ENCODE measurements at places on chromosomes 12 and 14.

DNA sequence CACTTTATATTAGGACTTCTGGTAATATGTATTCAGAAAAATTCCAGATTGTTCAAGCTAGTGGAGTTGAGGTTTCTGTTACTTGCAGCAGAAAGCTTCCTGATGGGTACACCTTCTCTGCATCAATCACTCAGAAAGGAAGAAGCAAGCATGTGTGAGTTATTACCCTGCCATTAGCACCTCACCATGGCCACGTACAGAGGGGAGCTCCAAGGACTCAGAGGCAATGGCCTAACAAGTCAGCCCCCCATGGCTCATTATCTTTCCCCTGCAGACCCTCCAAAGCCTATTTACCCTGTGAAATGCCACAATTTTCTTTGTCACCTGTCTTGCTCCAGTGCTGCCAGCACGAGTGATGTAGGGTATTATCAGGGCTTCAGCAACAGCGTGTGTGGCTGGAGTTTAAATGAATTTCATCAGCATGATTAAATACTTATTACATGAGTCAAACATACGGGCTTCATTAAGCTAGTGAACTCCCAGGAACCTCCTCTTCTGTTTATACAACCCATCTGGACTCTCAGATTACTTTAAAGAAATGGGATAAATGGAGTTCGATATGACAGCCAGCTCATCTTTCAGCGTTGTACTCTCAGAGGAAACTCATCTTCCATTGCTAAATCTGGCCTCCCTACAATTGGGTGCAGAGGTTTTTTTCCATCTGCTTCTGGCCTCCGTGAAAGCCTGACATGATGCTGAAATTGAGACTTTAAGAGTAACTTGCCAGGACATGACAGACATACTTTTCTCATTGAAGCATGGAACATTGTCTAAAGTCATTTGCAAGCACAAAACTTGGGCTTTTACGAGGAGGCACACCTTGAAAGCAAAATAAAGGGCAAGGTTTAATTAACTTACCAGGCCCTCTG is 135.9 kb downstream of the TMEM30B start:
- no peak for DNase-seq

DNA sequence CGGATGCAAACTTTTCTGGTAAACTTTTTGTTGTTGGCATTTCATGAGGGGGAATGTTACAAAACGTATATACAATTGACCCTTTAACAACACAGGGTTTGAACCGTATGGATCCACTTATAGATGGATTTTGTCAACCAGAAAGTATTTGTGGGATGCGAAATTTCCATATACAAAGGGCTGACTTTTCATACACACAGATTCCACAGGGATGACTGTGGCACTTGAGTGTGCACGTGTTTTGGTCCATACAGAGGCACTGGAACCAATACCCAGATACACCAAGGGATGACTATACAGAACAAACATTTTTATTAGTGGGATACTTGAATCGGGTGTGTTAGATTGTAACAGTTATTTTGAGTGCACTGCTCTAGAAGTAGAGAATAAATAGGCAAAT is 29.8 kb upstream of the CCT2 start:
- no peak for DNase-seq

DNA sequence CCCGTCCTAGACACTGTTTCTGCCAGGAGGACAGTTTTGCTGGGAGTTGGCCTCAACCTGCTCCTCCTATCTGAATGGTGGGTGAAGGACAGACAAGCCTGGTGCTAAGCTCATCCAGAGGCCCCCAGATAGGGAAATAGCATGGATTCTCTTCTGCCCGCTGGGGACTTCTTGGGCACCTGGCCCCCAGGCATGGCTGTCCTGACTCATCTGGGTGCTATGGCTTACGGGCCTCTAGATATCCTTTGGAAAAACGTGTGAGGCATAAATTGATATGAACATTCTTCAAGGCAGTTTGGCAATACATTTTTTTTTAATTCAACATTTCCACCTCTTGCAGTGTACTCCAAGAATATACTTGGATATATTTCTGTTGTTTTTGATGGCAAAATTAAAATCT is 8.6 kb downstream of the TECPR2 start:
- no peak for DNase-seq

GRCh38 chr12:23113781-23114180 is 488.8 kb downstream of the ETNK1 start:
- DNase-seq: no peak

DNA sequence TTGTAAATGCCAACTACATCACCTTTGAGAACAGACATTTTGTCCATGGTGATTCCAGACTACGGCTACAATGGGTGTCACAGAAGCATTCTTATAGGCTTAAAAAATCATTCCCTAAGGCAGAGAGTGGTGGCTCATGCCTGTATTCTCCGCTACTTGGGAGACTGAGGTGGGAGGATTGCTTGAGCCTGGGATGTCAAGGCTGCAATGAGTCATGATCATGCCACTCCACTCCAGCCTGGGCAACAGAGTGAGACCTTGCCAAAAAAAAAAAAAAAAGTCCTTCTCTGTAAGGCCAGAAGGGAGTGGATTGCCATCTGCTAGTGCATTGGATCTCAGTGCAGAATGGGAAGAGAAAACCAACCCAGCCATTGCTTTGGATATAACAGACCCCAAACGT is 522.5 kb downstream of the VRK1 start:
- DNase-seq: no peak

- DNase-seq: peak; percentile 81
Observed at GRCh38 chr14:37594971-37595808, at the start of the genes FOXA1 and TTC6. FOXA1 (minus strand) TSS chr14:37595249; CDS start chr14:37594972, 277 bp downstream. TTC6 (plus strand) TSS chr14:37595629; CDS start chr14:37622065, 26,436 bp downstream.

GRCh38 chr12:65881348-65881961 is 57.2 kb downstream of the HMGA2 start:
- DNase-seq: peak; percentile 84

DNA sequence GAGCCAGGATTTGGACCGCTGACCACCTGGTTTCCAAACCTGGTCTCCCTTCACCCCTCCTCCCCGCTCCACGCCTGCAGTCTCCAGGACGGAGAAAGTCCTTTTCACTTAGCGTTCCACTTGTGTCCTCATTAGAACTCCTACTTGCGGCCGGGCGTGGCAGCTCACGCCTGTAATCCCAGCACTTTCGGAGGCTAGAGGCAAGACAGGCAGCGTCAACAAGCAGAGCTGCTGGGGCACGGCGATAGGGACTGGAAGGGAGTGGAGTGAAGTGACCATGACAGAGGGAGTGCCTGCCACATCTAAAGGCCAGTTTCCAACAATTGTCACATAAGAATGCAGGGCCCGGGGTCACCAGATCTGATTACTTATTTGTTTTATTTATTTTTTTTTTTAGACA is 132.5 kb upstream of the NCOR2 start:
- DNase-seq: no peak

DNA sequence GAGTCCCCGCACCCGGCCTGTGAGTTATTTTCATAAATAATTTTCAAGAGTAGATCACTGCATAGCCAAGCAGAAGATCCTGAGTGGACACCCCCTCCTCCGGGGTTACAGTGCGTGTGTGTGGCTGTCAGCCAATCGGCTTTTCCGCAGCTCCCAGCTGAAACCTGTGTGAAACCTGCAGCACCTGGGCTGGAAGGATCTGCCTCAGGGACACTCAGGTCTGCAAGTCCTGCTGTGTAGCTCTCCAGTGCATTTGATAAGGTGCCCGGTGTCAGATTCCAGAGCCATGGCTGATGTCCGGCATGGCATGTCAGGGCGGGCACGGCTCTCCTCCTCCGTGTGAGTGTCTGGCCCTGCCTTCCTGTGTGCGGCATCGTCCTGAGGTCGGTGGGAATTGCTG is 124.8 kb downstream of the GLT1D1 start:
- no peak for DNase-seq

DNA sequence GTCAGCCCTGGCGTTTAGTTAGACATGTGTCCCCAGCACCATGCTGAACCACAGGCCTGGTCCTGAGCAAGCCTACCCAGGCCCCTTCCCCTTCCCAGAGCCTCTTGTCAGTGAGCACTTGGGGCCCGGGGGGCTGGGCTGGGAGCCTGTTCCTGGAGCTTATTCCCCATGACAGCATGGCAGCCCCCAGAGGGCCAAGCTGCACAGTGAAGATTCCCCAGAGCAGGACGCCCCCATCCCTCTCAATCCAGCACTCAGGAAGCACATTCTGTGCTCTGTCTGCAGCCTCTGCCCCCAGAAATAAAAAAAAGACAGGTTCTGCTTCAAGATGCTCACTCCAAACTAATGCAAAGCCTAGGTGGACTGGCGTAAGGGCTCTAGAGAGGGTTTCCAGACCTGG is 117.3 kb downstream of the LGMN start:
- DNase-seq: no peak

DNA sequence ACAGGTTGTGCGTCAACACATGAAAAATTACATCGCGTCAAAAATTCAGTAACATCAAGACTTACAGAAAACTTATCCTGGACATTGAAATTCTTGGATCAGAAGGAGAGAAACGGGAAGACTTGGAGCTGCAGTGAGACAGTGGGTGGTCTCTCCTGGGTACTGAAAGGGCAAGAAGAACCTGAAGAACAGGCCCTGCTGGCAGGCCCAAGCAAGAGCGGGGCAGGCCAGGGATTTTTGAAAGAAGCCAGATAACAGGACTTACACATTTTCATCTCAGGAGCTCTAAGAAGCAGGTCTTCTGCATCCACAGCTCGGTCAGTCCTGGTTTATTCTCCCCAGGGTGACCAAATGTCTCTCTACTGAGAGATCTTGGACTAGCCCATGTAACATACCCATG is 466.5 kb upstream of the SOX5 start:
- DNase-seq: no peak

GRCh38 chr14:76272349-76272748 is 103.6 kb upstream of the ESRRB start:
- no peak for DNase-seq

DNA sequence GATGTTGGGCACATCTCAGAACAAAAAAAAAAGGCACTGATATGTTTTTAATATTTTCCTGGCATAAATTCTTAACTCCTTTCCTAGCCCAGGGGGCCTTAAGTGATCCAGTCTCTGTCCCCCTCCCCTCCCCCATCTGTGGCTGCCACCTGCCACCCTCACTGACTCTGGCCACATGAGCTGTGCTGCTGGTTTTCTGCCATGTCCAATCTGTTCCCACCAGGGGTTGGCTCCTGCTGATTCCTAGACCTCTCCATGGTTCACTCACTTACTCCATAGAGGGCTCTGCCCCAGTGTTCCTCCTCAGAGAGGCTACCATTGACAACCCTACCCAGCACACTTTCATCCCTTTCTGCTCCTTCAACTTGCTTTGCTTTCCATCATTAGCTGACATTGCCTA is 163.3 kb downstream of the SSPN start:
- DNase-seq: no peak

DNA sequence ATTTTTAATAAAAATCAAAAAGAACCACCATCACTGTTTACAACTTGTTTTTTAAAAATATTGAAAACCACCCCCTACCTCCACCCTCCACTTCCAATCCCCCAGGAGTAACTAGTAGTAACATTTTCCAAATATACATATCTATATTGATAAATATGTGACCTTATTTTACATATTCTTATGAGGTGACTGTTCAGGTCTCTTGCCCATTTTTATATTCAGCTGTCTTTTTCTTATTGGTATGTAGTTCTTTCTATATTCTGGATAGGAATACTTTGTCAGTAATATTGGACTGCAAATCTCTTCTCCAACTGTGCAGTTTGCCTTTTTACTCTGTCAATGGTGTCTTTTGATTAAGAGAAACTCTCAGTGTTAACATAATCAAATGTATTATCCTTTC is 59.0 kb upstream of the EIF5 start:
- no peak for DNase-seq

- no peak for DNase-seq
Observed at GRCh38 chr12:15505616-15506015, 183.3 kb downstream of the PTPRO start.

DNA sequence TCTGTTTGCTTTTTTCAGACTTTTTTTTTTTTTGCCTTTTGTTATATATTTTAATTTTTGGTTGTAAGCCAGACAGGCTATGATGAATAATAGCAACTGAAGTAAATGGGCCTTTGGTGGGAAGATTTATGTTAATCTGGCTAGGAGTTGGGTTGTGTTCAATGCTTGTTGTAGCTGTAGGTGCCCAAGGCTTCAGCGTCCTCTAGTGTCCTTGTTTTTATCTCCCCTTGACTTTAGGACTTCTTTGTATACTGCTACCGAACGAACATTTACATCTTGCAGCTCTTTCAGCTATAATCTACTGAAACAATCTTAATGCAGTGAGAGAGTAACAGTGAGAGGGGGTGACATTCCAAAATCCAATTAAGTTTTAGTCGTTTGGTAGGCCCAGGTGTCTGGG is 848.4 kb upstream of the FBXO33 start:
- DNase-seq: no peak

DNA sequence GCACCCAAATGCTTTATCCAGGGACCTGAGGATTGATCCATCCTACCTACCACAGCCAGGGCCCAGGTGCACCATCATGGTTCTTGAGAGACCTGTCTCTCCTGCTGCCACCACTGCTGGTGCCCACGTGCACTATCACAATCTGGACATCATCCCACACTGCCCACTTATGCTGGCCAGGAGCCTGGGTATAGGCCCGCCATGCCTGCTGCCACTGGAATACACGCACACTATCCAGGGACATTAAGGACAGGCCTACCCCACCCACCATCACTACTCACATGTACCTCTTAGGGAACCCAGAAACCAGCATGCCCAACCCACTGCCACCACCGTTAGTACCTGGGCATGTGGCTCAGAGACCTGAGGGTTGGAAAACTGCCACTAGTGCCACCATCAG is 207.7 kb downstream of the NELL2 start:
- DNase-seq: no peak

DNA sequence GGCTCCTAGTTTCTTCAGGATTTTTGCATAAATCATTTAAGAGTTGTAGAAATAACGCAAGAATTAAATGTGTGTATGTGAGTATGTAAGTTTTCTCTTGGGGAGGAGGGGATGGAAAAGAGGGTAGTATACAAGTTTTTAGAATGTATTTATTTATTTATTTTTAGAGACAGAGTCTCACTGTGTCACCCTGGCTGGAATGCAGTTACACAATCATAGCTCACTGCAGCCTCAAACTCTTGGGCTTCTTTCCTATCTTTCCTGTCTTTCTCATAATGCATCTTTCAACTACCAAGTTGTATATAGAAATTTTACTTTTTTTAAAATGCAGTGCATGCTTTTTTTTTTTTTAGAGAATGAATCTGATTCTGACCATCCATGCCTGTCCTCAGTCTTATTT is 269.0 kb upstream of the GARIN2 start:
- DNase-seq: no peak

DNA sequence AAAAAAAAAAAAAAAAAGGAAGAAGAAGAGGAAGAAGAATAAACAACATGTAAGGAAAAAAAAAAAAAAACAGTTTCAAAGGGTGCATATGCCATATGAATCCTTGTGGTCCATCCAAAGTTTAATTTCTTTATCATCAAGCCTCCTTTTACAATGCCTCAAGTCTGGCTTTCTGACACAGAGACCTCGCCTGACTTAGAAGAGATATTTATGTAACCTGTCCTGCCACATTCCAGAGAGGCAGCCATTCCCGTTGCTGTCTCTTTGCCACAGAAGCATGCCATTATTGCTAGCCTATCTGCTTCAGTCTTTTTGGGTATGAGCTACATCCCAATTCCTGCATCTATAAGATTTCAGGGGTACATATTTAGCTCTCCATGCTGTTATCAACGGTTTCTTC is 596.7 kb upstream of the ATP2B1 start:
- DNase-seq: no peak

GRCh38 chr12:103569278-103569677 is 17.8 kb upstream of the STAB2 start:
- no peak for DNase-seq

- DNase-seq: no peak
Observed at GRCh38 chr12:105595440-105595839, 264.9 kb downstream of the C12orf75 start.

- no peak for DNase-seq
Observed at GRCh38 chr14:45406942-45407341, 153.9 kb upstream of the MIS18BP1 start.

- DNase-seq: no peak
Observed at GRCh38 chr14:25521616-25522015, 471.7 kb upstream of the STXBP6 start.
